ENCODE measurements at places on chromosomes 5 and 9.

DNA sequence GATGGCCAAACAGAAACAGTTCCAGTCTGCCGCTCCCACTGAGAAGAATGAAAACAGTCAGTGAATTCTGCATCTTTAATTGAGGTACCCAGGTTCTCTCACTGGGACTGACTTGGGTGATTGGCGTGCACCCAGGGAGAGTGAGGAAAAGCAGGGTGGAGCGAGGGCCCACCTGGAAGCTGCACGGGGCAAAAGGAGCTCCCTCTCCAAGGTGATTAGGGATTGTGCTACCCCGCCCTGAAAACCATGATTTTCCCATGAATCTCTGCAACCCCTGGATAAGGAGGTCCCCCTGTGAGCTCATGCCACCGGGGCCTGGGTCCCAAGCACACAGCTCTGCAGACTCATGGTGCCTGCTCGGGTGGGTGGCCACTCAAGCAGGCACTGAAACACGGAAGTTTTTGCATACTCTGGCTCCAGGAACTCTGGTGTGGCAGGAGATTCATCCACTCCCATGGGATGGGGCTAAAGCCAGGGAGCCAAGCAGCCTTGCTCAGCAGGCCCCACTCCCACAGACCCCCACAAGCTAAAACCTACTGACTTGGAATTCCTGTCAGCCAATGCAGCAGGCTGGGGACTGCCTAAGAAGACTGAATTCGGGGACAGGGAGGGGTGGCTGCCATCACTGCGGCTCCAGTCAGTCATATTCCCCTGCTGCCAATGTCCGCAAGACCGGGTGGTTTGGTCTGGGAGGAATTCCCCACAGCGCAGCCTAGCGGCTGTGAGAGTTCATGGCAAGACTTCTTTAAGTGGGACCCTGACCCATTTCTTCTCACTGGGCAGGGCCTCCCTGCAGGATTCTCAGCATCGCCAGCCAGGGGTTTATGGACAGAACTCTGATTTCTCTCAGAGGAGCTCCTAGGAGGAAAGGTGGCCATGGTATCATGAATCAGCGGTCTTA lies 652.2 kb upstream of the RGMB start:
- no peak for DNase-seq

- DNase-seq = no peak
These were observed 34.1 kb downstream of the WHRN start for GRCh38 chr9:114471157-114471556.

DNA sequence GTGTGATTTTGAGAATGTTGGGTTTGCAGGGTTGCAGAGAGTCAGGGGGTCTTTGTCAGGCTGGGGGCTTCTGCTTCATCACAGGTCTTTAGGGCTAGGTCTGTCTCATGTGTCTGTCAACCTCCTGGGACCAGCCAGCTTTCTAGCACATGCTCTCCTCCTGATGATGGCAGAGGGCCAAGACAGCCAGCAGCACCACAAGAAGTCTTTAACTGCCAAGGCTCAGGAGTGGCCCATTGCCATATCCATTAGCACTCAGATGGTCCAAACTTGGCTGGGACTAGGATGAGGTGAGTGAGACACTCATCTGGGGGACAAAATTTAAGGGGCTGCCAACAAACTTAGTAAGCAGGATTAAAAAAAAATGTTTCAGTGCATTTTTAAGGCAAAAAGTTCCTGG lies 384.2 kb upstream of the CDH10 start:
- DNase-seq = no peak

DNA sequence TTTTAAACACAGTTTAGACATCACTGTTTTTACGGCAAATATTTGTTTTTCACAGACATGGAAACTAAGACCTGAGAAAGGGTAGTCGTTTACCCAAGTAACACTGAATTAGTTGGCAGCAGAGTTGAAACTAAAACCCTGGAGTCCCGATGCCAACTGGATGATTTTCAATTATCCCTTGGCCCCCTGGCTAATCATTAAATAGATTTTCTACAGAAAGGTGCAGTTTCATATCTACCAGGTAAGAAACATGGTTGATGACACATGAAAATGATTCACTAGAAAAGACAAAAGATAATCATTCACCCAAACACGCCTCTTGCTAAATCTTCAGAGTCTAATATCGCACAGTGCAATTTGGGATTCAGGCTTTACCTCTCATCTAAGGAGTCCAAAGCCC lies 136.9 kb downstream of the SEMA5A start:
- DNase-seq = no peak

DNA sequence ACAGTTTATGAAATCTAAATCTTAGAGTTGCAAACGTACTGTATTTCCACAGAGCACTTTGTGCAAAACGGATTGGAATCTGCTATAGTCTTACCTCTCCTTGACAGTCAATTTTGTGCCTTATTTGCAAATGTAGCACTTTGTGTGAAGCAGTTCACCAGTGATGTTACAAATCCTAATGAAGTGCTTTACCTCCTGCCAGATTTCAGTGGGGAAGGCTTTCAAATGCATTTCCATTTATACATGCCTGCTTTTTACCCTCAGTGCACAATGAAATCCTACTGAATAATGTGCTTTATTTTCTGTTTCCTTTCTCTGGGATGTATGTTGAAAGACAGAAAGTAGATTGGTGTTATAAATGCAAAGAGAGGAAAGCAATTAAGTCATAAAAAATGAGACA lies 2141.6 kb upstream of the C9orf72 start:
- no peak for DNase-seq

GRCh38 chr5:5179597-5179996 lies 39.5 kb downstream of the ADAMTS16 start:
- DNase-seq = no peak

DNA sequence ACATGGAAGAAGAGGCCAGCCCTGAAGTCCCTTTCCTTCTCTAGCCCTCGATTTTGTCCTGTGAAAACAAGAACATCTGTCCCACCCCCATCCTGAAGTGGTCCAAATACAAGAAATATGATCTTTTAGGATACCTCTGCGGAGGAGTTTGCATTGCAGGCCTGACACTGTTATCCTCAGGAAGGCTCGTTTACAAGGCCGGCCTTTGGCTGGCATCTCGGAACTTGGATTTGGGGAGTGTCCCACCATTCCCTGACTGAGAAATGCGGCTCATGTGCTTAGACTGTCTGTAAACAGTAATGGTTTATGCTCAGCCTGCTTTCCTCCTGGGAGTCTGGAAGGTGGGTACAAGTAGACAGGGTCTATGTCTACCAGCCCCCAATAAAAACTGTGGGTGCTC lies 26.4 kb downstream of the WHRN start:
- no peak for DNase-seq

GRCh38 chr5:59193616-59194319 lies 610.9 kb downstream of the RAB3C start:
- no peak for DNase-seq

DNA sequence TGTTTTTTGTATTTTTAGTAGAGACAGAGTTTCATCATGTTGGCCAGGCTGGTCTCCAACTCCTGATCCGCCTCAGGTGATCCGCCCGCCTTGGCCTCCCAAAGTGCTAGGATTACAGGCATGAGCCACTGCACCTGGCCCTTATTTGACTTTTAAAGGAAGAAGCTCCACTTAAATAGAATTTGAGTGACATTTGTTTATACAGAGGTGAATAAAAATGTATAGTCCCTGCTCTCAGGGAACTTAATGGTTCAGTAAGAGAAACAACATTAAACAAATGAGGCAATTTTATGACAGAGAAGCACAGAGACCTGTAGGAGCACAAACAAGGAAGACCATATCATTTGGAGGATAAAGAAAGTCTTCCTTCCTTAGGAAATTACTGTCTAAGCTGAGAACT lies 65.7 kb downstream of the C9orf152 start:
- no peak for DNase-seq

GRCh38 chr5:148774313-148774712 lies 52.1 kb upstream of the ADRB2 start:
- DNase-seq = no peak

GRCh38 chr5:75550597-75550996 lies 38.9 kb downstream of the POLK start:
- no peak for DNase-seq

DNA sequence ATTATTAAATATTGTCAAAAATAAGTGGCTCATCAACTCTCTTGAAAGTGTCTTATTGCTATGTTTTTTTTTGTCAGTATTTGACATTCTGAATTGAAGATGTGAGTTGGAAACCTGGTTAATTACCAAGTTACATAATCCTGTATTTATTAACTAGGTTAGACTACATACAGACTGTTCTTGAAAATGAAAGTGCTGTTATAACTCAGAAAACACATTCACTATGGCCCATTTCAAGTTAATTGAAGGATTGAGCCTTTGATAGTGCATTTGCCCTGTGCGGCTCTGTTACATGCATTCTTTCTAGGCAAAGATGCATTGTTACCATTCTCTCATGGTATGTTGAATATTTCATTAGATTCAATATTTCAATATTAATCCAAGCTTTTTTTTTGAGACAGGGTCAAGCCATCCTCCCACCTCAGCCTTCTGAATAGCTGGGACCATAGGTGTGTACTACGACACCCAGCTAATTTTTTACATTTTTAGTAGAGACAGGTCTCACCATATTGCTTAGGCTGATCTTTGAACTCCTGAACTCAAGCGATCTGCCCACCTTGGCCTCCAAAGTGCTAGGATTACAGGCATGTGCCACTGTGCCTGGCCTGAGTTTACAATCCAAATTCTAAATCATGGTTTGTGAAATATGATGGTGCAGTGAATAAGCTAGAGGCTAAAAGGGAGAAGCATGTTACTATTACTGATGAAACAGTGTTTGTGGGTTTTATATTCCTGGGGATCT lies 10.0 kb downstream of the CTNNA1 start:
- DNase-seq = no peak

DNA sequence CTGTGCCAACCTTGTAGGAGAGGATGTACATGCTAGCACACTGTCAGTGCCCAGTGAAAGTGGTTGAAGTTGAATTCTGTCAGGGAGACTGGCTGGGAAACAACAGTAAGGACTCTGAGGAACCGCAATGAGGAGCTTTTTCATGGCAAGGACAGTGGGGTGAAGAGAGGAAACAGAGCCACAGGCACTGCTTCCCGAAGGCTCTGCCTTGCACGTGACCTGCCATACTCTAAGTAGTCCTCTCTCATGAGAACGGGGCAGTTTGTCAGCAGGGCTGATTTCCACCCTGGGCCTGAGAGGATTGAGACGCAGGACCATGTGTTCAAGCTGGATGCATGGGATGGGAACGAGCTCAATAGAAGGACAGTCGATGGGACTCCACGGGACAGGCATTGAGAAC lies 106.6 kb upstream of the CTSL start:
- DNase-seq = no peak

- DNase-seq = no peak
These were observed 222.9 kb upstream of the ANKRD55 start for GRCh38 chr5:56456002-56456401.

GRCh38 chr9:117869712-117870111 lies 165.5 kb downstream of the TLR4 start:
- no peak for DNase-seq

DNA sequence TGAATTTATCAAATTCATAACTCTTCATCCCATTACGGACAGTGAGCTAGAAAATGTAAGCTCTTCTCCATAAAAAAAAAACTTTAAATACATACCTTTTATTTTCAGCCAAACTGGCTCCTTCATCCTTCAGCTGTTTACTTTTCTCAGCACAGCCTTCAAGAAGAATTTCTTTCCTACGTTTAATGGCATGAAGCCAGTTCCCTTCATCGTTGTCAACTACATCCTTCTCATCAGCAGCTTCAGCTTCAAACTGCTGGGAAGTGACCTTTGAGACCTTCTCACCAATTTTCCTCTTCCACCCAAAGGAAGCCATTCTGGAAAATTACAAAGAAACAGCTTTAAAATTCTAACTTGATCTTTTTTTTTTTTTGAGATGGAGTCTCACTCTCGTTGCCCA lies 9.1 kb downstream of the TTC33 start:
- DNase-seq = no peak
